ENCODE measurements at places on chromosomes 12 and 14.

- no peak for DNase-seq
These were observed 137.6 kb upstream of the TBX3 start for GRCh38 chr12:114821570-114821969.

- no peak for DNase-seq
These were observed 59.1 kb upstream of the AMN start for GRCh38 chr14:102863381-102863780.

- DNase-seq: no peak
These were observed 449.6 kb upstream of the RGS6 start for GRCh38 chr14:71482671-71483070.

DNA sequence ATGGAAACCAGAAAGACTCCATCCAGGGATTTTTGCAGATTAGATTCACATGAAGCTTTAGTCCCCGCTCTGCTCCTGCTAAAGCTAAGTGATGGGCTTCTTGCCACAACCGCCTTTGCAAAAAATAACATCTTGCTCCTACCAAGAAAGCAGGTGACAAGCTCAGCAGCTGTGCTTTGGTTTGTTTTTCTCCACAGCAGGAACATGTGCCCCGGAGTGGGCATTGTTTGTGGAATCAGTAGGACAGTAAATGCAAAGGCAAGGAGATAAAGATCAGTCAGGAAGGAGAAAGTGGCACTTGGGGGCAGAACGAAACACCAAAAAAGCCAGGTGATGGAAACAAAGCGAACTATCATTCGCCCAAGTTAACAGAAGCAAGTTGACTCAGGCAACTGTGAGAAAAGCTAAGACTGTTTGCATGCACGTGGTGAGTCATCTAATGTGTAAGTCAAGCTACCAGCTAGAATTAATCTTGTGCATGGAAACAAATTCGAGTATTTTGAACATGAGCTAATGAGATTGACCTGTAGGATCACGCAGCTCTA is 165.5 kb upstream of the PLXNC1 start:
- no peak for DNase-seq

GRCh38 chr12:47852096-47852571 is 32.4 kb upstream of the HDAC7 start:
- DNase-seq: no peak

- DNase-seq: no peak
These were observed 7.6 kb downstream of the TECPR2 start for GRCh38 chr14:102370305-102370809.

DNA sequence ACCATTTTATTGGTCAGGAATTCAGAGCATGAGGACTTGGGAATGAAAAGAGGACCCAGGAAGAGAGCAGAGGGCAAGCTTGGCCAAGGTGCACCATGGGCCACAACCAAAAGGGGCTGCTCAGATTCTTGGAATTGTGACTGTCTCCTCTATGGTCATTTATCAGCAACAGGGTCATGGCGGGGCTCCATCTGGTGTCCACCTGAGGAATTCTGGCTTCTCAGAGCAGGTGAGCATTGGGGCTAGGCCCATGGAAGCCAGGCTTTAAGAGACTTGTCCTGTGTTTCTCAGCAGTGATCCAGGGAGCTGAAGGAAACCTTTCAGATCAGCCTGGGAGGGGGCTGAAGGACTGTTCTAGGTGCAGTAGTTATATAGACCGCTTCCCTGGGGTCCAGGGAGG is 2.6 kb upstream of the RIN3 start:
- DNase-seq: no peak

DNA sequence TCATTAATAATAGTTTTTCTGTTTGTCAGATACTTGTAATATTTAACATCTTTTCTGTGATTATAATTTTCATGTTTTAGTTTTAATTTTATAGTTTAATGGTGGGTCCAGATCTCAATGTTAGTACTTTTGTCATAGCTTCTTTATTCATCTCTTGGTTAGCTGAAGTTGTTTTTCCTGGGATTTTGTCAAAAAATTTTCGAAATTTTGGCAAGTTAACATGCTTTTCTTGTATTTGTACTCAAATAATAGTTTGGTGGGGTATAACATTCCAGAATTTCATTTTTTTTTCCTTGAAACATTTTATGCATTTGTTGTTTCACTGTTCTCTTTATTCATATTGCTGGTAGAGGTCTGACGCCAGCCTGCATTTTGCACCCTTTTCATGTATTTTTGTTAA is 45.5 kb downstream of the KTN1 start:
- DNase-seq: no peak
